ENCODE measurements at places on chromosomes 11 and 22.

- no peak for DNase-seq
Measured at GRCh38 chr11:19050281-19050680, 10.2 kb downstream of the MRGPRX2 start.

GRCh38 chr22:19419464-19420178 lies 11.9 kb downstream of the HIRA start:
- no peak for DNase-seq

GRCh38 chr11:62055970-62056369 lies 67.8 kb upstream of the INCENP start:
- DNase-seq: no peak

- peak; percentile 13 for DNase-seq
Measured at GRCh38 chr11:40380835-40381234, 1078.6 kb downstream of the LRRC4C start.

DNA sequence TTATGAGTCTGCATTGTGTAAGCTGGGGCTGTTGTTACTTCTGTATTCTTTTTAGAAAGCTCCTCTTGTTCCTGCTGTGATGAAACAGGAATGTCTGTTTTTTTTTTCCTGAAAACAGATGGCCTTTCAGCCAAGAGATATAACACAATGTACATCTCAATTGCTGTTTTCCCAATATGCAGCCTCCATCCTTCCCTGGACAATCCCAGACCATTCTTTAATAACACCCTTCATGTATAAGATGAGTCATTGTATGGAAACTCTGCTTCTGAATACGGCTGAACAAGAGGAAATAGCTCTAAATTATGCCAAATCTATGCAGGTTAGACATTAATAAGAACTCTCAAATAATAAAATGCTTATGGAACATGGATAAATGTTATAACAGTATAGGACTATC lies 60.2 kb upstream of the LRRC4C start:
- peak; percentile 66 for DNase-seq

GRCh38 chr11:9530901-9531625 lies 42.4 kb upstream of the WEE1 start:
- DNase-seq: no peak

DNA sequence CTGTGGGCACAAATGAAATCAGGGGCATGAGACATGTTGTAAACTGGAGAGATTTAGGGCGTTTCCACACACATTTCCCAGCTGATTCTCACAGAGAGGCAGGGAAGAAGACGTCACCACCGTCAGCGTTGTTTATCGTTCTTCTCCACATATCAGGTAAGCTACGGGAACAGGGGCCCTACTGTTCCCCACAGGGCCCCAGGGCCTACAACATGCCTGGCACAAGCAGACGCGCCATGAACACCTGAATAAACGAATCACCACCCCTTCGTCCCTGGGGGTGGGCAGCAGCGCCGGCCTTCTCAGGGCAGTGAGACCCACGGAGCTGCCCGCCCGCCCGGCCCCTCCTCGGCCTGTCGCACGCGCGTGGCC lies 342 bp downstream of the EFCAB6 start:
- DNase-seq: no peak

DNA sequence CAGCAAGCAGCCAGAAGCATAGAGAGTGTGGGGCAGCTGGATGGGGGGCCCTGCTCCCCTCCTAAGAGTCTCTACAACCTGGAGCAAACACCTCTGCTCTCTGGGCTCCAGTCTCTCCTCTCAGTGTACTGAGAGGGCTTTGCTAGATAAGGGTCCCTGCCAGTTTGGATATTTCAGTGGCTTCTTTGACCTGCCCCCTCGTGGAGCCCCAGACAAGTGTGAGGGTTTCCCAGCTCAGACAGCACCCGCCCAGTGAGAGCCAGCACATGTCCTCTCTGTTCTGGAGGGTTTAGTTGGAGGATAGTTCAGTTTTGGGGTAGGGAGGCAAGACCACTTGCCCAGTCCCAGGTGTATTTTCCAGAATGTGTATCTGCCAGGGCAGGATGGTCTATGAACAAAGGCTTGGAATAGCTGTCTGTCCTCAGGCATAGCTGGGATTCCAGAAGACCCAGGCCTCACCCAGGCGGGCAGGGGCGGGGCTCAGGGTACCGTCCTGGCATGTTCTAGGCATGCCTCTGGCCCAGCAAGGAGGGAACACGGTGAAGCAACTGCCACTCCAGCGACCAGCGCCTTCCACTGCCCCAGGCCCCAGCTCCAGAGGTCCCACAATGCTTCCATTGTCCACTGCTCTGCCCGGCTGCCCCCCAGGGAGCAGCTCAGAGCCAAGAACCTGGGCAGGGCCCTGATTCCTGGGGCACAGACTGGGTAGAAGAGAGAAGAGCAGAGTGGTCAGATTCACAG lies 7.5 kb upstream of the MICALL1 start:
- DNase-seq: no peak

GRCh38 chr11:60864856-60865513 lies 2.4 kb upstream of the ZP1 start:
- DNase-seq: no peak

DNA sequence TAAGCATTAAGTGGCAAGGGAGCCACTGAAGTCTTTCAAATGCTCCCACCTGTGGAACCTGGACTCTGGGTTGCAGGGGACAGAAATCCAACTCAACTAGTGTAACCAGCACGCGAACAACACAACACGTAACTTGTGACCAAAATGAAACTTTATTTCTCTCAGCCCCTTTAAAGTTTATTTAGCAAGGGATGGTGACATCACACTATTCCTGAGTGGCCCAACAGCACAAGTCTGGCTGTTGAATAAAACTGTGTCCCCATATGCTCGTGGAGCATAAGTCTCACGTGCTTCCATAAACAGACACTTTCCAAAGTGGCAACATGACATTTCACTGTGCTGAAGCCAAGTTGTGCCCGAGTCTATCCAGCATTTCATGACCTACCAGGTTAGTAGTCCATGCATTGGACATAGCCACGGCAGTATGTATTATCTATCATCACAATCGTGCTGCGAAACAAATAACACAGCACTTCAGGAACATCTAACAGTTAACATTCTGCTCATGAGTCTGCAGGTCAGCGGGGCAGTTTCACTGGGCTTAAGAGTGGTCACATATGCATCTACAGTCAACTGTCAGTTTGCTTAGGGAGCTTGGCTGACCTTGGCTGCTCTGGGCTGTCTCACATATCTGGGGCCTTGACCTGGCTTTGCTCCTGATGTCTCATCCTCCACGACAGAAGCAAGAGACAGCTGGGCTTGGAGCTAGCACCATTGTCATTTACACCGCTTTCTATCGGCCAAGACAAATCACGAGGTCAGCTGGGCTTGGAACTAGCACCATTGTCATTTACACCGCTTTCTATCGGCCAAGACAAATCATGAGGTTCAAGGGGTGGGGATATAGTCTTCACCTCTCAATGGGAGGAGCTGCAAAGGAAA lies 35.0 kb upstream of the LMO2 start:
- DNase-seq: no peak

- DNase-seq: no peak
Measured at GRCh38 chr11:2671748-2672147, 28.0 kb downstream of the KCNQ1OT1 start.

DNA sequence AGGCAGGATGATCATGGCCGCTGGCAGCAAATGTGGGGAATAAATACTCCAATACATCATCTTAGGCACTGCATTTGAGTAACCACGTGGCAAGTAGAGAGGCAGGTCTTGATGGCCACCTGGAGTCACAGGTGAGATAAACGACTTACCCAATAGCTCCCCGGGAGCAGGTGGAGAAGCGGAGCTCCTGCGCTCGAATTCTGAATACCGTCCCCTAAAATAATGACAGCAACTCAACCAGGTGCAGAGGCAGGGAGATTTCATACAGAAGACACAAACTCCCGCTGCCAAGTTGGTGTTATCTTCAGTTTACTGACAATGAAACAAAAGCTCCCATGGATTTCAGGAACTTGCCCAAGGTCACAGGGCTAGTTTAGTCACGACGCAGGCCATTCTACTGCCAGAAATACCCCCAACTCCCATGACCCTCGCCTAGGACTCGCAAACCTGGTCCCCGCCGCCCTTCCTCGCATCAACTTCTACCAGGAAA lies 437 bp downstream of the SLC43A3 start:
- no peak for DNase-seq

- no peak for DNase-seq
Measured at GRCh38 chr22:32338757-32339156, 18.9 kb upstream of the RFPL3 start.

- no peak for DNase-seq
Measured at GRCh38 chr11:1573077-1573902, 1.2 kb upstream of the DUSP8 start.

DNA sequence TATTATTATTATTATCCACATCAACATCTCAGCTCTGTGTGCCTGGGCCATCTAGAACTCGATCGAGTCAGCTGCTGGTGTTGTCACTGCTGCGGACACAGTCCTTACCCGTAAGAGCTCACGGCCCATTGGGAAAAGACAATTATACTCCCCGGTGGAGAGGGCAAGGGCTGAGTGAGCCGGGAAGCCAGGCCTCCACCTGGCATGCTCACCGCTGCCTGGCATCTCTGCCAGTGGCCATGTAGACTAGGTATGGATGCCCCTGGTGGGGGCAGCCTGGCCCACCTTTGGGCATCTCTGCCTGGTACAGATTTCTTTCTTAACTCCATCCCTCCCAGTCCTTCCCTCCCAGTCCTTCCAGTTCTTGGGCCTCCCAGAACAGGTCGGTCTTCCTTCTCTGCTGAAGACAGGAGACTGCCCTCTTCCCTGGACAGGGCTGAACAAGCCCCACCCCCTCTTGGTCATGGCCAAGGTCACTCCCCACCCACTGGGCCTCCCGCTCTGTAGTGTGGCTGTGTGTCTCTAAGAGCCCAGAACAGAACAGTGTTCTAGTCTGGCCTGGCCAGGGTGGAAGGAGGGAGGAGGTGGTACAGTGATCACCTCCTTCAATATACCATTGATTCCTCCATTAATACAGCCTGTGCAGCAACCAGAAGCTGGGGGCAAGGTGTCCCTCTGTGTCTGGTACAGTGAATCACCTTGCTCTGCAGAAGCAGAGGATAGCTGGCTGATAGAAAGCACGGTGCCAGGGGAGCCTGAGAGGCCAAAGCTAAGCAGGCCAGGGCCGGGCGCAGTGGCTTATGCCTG lies 57.7 kb downstream of the FLRT1 start:
- no peak for DNase-seq

DNA sequence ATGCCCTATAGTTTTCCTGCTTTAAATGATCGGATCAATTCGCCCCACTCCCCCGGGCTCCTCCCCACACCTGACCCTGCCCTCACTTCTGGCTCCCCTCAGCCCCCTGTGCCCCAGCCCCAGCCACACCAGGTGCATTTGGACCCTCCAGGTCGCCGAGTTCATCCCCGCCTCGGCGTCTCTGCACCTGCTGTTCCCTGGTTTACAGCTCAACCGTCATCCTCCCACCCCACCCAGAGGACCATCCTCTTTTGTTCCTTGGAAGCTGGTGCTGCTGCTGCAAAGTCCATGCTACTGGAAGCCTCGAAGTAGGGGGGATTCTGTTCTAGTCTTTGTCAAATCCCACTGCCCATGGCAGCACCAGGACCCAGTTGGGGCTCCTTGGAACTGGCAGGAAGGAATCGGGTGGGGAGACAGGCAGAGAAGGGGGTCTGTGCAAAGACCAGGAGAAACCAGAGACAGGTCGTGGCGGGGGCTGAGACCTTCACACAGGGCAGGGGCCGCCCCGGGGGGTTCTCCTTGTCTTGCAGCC lies 4.5 kb upstream of the MUC5B start:
- DNase-seq: no peak

- peak; percentile 76 for DNase-seq
Measured at GRCh38 chr22:31292236-31292989, at the start of gene PIK3IP1. Gene PIK3IP1, minus strand, starts transcription at chr22:31292488. Its CDS starts 144 bp downstream, at chr22:31292344.

- no peak for DNase-seq
Measured at GRCh38 chr11:65660038-65660437, 2.7 kb downstream of the RELA start.

- DNase-seq: no peak
Measured at GRCh38 chr11:8503910-8504364, 90.1 kb downstream of the STK33 start.

DNA sequence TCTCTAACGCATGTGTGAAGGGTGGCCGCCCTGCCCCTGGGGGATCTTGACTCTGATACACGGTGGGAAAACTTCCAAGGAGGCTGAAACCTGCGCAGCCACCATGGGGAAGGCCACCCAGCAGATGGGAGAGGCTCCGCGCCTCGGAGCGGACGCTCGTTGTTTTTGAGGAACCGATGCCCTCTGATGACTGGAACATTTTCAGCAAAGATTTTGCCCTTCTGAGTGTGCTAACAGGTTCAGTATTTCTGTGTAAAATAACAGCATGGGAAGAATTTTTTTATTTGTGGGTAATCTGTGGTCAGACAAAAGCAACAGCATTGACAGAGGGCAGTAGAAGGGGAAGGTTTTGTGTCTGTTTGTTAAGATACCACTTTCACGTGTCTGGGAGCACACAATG lies 16.7 kb downstream of the MB start:
- no peak for DNase-seq

GRCh38 chr11:73366265-73366610 lies 10.0 kb upstream of the RELT start:
- DNase-seq: no peak

DNA sequence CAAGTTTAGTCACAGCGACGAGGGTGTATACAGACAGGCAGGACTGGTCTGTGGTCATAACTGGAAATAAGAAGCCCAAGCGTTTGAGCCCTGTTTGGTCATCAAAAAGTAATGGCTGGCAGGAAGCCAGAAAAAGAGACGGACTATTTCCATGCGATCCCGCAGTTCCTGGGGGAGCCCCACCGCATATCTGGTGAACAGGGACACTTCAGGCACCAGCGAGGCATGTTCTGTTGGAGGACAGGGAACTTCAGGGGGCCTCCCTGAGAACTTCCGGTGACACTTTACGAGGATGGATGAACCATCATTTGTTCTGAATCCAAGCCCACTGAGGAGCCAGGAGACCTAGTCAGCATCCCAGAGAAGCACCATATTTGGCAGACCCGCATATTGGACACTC lies 29.7 kb upstream of the TRIM29 start:
- DNase-seq: no peak

GRCh38 chr11:461626-462025 lies 11.5 kb downstream of the PTDSS2 start:
- DNase-seq: no peak

- peak; percentile 74 for DNase-seq
Measured at GRCh38 chr11:34926831-34927132, 10.4 kb downstream of the PDHX start.

GRCh38 chr11:2589538-2589934 lies 110.3 kb downstream of the KCNQ1OT1 start:
- no peak for DNase-seq

- peak; percentile 53 for DNase-seq
Measured at GRCh38 chr11:130839981-130840666, 76.2 kb downstream of the SNX19 start.

DNA sequence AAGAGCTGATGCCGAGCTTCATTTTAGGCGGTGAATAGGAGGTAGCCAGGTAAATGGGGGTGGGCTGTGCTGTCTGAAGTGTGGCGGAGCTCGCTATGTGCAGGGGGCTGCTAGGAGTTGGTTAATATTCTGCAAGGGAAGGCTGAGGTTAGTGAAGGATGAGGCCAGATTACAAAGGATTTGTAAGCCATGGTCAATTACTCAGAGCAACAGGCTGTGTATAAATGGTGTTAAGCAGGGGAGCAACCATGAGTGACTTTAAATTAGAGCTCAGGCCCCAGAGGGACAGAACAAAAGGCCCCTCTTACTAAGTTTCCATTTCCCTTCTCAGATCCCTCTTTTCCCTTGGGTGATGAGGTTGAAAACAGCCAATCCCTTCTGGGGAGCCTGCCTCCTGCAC lies 7.3 kb upstream of the MCAM start:
- DNase-seq: no peak

- peak; percentile 9 for DNase-seq
Measured at GRCh38 chr11:16280256-16280682, 76.1 kb downstream of the SOX6 start.

Data from fibroblast of skin of abdomen (primary cell).